ENCODE measurements at places on chromosomes 1 and 21. TPM values are rescaled to one million over a fixed set of nuclear protein-coding genes. Genes with fewer than 3 reads are reported as not detected.
A peak's percentile ranks its signal among the peaks of the same experiment; 100 is the strongest.

DNA sequence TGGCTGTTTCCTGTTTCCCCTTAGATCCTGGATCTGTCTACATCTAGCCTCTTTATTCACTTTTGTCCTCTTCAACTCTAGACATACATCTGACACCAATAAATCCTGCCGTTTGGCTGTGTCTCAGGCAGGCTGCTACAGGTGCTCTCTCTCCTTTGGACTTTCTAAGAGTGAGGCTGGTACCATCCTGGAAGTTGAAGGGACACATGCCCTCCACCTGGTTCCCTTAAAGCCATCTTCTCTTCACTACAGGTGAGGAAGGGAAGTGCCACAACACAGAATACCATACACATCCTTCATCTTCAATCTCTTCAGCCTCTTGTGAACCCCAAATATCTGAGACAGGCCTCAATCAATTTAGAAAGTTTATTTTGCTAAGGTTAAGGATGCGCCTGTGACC lies 137.9 kb downstream of the BACH1 start:
- H3K36me3 ChIP-seq: peaks cover 10% of the 10 kb centered on the region
- peak overlapping the region; percentile 9 for H3K27ac ChIP-seq
- H3K4me3 ChIP-seq: no peak overlapping the region
- no peaks in the 10 kb centered on the region for H3K27me3 ChIP-seq
- H3K4me1 ChIP-seq: peaks cover 57% of the 10 kb centered on the region
- no peak for DNase-seq

The MYOG gene
- not detected for total RNA-seq

DNA sequence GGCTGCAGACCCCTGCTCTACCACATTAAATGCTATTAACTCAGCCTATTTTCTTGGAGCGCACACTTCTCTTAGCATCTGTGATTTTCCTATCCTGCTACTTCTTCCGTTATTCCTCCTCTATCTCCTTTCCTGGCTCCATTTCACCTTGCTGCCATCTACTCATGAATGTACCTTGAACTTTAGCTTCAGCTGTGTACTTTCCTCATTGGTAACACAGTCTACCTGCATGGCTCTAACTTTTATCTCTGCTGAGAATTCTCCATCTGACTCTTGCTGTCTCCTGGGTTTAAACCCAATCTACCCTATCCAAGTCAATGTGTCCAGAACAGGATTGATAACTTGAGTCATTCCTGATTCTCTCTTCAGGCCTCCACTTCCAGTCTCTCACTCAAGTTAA lies 67.6 kb upstream of the MCOLN3 start:
- H3K4me3 ChIP-seq: no peak overlapping the region
- H3K4me1 ChIP-seq: no peaks in the 10 kb centered on the region
- H3K27me3 ChIP-seq: no peaks in the 10 kb centered on the region
- no peak for DNase-seq

DNA sequence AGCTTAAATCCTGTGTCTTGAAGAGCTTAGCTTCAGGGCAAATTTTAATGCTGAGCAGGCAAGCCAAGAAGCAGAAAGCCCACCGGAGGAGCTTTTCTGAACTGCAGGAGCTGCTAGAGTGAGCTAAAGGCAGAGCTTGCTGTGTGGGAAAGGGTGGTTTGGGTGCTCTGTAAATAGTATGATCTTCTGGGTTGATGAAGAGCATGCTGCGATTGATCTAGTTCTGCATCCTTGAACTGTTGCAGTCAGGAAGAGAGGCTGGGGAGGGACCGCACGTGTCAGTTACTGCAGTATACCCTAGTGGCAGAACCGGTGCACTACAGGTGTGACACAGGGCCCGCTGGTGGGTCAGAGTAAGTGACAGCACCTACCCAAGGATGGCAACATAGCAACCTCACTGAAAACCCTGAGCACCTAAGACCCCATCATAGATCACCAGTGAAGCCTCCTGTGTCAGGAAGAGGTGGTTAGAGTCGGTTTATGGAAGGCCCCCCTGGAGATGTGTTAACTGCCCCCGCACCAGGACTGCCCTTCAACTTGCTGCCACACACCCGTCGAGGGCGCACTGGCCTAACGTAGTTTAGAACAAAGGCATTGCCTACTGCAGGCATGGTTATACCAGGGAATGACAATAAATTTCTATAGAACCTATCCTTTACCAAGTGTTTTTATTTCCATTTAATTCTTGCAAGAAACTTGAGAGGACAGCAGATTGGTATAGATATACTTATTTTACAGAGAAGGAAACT lies 146.0 kb upstream of the KIAA0040 start:
- H3K36me3 ChIP-seq: no peaks in the 10 kb centered on the region
- no peak overlapping the region for H3K4me3 ChIP-seq
- no peak for DNase-seq

DNA sequence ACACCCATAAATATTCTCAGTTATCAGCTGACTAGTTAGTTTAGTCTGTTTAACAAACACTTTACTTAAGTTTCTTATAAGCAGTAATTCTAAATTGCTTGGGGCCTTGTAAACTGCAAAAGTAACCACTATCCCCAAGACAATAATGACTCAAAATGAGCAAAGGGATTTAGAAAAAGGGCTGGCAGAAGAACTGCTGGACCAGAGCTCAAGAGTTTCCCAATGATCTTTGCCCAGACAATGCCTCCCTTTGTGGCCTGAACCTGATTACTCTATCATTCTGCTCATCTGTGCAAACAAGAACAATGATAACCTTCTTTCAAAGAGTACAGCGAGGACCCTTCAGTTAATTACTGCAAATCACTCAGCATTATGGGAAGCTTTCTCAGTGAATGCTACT lies 123.5 kb downstream of the TIAM1 start:
- DNase-seq: no peak
- H3K4me1 ChIP-seq: peaks cover 28% of the 10 kb centered on the region
- no peak overlapping the region for H3K4me3 ChIP-seq
- no peaks in the 10 kb centered on the region for H3K27me3 ChIP-seq

The TMEM51 gene
- total RNA-seq: 10.9 TPM

The NT5C1A gene
- not detected for total RNA-seq

- H3K27ac ChIP-seq: no peak overlapping the region
- peaks cover 13% of the 10 kb centered on the region for H3K4me1 ChIP-seq
- peaks cover under 1% of the 10 kb centered on the region for H3K27me3 ChIP-seq
- H3K4me3 ChIP-seq: no peak overlapping the region
- DNase-seq: no peak
- H3K36me3 ChIP-seq: no peaks in the 10 kb centered on the region
Measured at GRCh38 chr21:42109873-42110525, 38.9 kb downstream of the UMODL1 start.

The SPRR2F gene
- total RNA-seq: 54.4 TPM

- H3K27me3 ChIP-seq: no peaks in the 10 kb centered on the region
- H3K4me1 ChIP-seq: peaks cover 44% of the 10 kb centered on the region
- H3K36me3 ChIP-seq: peaks cover 9% of the 10 kb centered on the region
- H3K4me3 ChIP-seq: peak overlapping the region; percentile 38
Measured at GRCh38 chr1:169890761-169891538, 2.7 kb downstream of the SCYL3 start.

GRCh38 chr1:1593834-1594601 lies 5.9 kb downstream of the FNDC10 start:
- H3K4me3 ChIP-seq: no peak overlapping the region
- no peak for DNase-seq
- no peak overlapping the region for H3K27ac ChIP-seq
- H3K4me1 ChIP-seq: peaks cover 7% of the 10 kb centered on the region
- H3K36me3 ChIP-seq: no peaks in the 10 kb centered on the region
- H3K27me3 ChIP-seq: peaks cover 18% of the 10 kb centered on the region

- H3K4me3 ChIP-seq: no peak overlapping the region
- no peak overlapping the region for H3K27ac ChIP-seq
- H3K27me3 ChIP-seq: no peaks in the 10 kb centered on the region
Measured at GRCh38 chr1:43440358-43440757, 13.4 kb downstream of the HYI start.

The TMEM9 gene
- total RNA-seq: 136 TPM

DNA sequence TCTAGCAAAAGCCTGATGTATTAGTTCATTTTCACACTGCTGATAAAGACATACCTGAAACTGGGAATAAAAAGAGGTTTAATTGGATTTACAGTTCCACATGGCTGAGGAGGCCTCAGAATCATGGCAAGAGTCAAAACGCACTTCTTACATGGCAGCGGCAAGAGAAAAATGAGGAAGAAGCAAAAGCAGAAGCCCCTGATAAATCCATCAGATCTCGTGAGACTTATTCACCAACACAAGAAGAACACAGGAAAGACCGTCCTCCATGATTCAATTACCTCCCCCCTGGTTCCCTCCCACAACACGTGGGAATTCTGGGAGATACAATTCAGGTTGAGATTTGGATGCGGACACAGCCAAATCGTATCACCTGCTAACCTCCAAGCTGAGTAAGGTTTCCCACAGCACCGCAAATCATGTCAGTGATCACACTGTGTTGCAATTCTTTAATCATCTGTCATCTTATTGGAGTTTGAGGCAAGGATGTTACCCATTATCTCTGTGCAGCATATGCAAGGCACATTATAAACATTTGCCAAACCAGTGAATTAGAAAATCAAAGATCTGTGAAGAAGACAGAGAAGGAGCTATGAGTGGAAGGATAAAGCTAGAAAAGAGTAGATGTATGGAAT lies 128.5 kb downstream of the ZNF281 start:
- peaks cover 3% of the 10 kb centered on the region for H3K4me1 ChIP-seq
- no peak for DNase-seq
- no peak overlapping the region for H3K27ac ChIP-seq
- no peak overlapping the region for H3K4me3 ChIP-seq

The PDE4B gene
- 21.0 TPM for total RNA-seq

DNA sequence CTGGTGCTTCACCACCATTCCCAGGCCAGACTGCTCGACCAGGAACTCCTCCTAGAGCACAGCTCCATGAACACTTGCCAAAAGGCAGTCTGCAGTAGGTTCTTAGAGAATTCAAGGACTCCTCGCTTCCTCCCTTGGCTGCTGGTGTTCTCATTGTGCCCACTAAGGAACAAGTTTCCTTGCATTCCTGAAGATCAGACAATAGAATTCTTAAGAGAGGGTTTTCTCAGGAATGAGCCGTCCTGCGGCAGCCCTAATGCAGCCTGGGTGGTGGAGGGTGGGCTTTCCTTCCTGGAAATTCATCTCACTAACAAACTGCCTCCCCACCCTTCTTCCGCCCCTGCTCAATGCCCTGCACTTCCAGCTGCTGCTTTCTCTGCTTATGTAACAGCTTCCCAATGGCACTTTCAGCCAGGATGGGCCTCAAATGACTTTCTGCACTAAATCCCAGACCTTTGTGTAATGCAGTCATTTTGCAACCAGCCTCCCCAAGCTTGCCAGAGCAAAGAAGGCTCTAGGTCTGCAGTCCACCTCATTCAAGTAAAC lies 287.9 kb downstream of the PLPP3 start:
- DNase-seq: no peak
- peaks cover 4% of the 10 kb centered on the region for H3K4me1 ChIP-seq
- H3K27me3 ChIP-seq: no peaks in the 10 kb centered on the region
- H3K27ac ChIP-seq: no peak overlapping the region
- H3K36me3 ChIP-seq: no peaks in the 10 kb centered on the region

DNA sequence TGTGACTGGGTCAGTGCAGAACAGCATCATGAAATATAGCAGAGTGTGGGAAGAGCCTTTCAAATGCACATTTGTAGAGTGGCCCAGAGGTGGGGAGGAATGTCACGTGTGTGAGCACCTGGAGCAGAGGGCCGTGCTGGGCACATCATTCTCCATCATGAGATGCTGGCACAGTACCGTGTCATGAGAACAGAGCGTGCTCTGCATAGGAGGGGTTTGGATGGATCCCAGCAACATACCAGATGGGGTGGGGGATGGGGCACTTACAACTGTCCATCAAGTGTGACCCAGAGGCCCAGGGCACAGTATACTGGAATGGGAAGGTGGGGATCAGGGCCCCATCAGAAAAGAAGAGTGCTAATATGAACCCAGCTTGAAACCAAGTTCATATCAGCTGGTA lies 182.0 kb downstream of the LMX1A start:
- H3K27ac ChIP-seq: no peak overlapping the region
- H3K27me3 ChIP-seq: peaks cover 27% of the 10 kb centered on the region
- no peak overlapping the region for H3K4me3 ChIP-seq
- H3K36me3 ChIP-seq: no peaks in the 10 kb centered on the region
- DNase-seq: no peak

DNA sequence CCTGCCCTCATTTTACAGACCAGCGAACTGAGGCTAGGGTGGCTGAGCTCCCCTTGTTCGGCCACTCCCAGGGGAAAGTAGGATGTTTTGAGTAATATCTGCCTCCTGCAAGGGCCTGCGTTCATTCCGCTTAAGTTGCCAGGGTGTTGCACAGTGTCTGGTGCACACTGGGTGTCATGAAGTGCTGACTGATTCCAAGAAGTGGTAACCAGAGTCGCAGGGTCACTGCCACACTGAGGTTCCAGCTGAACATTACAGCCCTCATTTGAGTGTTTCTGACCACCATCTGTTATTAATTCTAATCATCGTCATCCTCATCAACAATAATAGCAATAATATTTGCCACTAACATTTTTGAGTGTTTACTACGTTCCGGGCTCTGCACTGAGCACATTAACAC lies 250.6 kb downstream of the KAZN start:
- no peak overlapping the region for H3K4me3 ChIP-seq
- H3K36me3 ChIP-seq: peaks cover 3% of the 10 kb centered on the region
- no peaks in the 10 kb centered on the region for H3K27me3 ChIP-seq
- no peak for DNase-seq

DNA sequence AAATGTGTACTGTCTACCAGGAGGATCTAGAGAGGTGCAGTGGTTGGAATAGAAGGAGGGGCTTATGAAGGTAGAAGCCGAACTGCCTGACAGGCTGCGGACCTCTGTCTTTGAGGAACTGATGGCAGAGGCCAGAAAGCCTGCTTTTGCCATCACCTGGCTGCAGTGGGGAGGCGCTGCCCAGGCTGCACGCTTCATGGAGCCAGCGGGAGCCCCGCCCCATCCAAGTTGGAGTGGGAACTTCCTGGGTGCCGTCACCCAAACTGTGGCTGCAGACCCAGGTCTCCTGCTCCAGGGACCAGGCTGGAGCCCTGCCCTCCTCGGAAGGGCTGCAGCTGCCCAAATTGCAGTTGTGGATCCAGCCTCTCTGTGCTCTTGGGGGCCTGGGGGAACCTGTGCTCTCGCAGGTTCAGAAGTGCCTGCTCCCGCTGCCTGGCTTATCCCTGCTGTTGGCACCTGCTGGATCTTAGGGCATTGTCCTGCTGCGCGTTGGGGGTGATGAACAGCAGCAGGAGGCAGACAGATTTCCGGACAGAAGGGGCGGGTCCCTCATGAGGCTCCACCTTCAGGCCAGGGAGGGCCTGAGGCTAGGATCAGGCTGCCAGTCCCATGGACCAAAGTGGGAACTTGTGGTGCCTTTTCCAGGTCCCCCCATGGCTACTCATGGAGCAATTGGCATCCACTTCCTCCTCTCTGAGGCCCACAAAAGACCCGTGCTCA lies 118.0 kb upstream of the PLPPR4 start:
- no peak for DNase-seq
- no peaks in the 10 kb centered on the region for H3K36me3 ChIP-seq
- no peaks in the 10 kb centered on the region for H3K4me1 ChIP-seq

GRCh38 chr1:187456446-187456845 lies 627.7 kb downstream of the PLA2G4A start:
- no peaks in the 10 kb centered on the region for H3K36me3 ChIP-seq
- no peak for DNase-seq
- H3K27me3 ChIP-seq: no peaks in the 10 kb centered on the region
- no peak overlapping the region for H3K27ac ChIP-seq
- H3K4me1 ChIP-seq: no peaks in the 10 kb centered on the region

The ZBED6 gene
- 60.4 TPM for total RNA-seq

The SCP2 gene
- 56.5 TPM for total RNA-seq

The TRMT1L gene
- 16.0 TPM for total RNA-seq

The ASPM gene
- total RNA-seq: 17.7 TPM

- H3K4me3 ChIP-seq: no peak overlapping the region
- no peaks in the 10 kb centered on the region for H3K27me3 ChIP-seq
- peaks cover 14% of the 10 kb centered on the region for H3K4me1 ChIP-seq
Measured at GRCh38 chr1:32208469-32208868, 420 bp upstream of the DCDC2B start.

GRCh38 chr1:186845576-186846210 lies 16.9 kb downstream of the PLA2G4A start:
- no peak overlapping the region for H3K4me3 ChIP-seq
- H3K27me3 ChIP-seq: no peaks in the 10 kb centered on the region

The LCA5L gene
- 0.86 TPM for total RNA-seq

The EBNA1BP2 gene
- total RNA-seq: 49.1 TPM

The FMO3 gene
- total RNA-seq: not detected

Measured in mesothelial cell of epicardium (in vitro differentiated cells).